Endodermal cell (in vitro differentiated cells): ENCODE measurements at places on chromosomes 4 and X. TPM values are rescaled to one million over a fixed set of nuclear protein-coding genes. Genes with fewer than 3 reads are reported as not detected.

DNA sequence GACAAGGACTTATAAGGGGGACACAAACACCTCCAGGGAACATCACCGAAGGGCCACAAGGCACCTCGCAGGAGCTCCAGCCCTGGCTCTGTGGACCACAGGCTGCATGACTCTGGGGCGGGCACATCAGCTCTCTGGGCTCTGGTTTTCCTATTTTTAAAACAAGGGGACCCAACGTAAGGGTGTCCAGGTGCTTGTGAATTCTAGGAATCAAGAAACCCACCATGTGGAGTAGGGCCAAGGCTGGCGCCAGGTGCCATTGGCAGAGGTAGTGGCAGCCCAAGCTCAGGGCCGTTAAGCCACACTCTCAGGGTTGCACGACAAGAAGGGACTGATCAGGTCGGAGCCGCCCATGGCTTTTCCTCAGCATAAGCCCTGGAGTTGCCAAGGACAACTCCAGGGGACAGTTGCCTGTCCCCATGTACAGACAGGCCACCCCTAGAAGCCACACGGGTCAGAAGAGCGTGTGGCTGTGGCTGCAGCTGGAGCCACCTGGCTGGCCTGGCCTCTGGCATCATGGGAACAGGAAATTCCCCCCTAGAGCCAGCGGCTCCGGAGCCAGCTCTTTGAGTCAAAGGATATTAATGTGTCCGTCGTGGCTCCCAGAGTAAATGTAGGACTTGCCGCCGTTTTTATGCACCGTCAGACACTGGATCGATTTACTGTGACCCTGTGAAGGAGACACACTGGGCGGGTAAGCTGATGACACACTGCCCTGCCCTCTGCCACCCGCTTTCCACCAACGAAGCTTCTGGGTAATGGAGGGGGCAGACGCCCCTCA is 32.5 kb downstream of the WDR1 start:
- DNase-seq = no peak

CXXC4 gene
- total RNA-seq = 6.9 to 13.2 TPM (median 12.4 TPM) in 3 replicates

- DNase-seq = no peak
These were observed 22.3 kb downstream of the GAK start for GRCh38 chr4:909821-910220.

- DNase-seq = peak; percentile 48
These were observed 103.7 kb downstream of the ADRA2C start for GRCh38 chr4:3869661-3870566.

DNA sequence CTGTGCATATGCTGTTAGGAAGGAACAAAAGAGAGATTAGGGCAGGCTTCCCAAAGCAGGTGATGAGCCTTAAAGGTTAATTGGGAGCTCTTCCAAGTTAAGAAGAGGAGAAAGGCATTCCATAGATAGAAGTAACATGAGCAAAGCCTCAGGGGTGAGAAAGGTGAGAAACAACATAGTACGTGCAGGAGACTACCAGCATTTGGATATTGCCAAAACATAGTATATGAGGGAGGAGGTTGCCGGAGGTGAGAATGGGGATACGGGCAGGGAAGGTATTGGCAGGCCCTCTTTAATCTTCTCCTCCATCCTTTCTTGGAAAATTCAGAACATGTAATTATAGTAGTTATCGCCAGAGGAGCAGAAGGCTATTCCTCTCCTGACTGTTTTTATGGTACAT is 96.1 kb upstream of the MBNL3 start:
- DNase-seq = no peak

DNA sequence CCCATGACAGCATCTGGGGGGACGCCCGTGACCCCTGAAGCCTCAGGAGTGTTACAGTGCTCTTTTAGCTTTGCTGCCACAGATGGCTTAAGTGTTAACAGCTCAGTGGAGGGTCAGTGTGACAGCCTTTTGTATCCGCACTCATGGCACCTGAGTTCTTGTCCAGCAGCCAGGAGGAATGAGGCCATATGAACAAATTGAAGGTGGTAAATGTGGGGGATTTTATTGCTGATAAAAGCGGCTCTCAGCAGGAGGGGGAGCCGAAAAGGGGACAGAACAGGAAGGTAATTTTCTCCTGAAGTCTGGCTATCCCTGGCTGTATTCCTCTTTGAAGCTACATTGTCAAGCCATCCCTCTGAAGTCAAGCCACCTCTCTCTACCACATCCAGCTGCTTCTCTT is 441.0 kb downstream of the RAPGEF2 start:
- no peak for DNase-seq

DNA sequence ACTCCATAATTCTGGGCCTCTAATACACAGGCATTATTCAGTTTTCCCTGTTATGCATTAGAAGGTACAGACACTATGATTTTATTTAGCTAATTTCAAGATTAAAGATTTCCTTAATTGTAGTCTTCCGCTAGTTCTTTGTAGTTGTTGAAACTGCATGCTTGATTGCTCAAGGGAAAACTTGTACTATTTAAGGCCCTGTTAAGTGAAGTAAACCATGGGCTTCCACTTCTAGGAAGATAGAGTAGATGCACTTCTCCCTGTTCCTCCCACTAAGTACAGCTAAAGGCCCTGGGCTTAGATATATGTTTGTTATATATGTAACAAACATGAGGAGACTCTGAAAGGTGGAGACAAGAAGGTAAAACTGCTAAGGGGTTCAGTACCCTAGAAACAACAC is 215.8 kb upstream of the LEF1 start:
- DNase-seq = no peak

GRCh38 chrX:37712458-37712857 is 26.9 kb downstream of the XK start:
- no peak for DNase-seq

GRCh38 chrX:19122641-19123009 is 357 bp upstream of the ADGRG2 start:
- DNase-seq = no peak

DNA sequence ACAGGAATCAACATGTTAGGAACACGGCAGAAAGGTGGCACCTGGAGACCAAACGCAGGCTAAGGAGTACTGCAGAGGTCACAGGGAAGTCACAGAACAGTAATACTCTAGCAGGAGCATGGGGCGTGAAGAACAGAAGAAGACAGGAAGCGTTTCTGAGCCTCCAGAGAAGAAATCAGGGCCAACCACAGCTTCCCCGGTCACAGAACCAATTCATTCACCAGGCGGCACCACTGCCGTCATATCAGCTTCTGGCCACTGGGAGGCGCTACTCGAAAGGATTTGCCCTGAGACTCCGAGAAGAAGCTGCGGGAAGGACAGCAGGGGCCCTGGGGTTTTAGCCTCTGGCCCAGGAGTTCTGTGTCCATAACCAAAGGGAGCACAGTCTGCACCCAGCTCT is 78.0 kb upstream of the DRD5 start:
- DNase-seq = peak; percentile 97

FGFR3 gene
- total RNA-seq = 104 and 125 TPM in 2 replicates

LONRF3 gene
- 0.75 to 3.8 TPM (median 3.1 TPM) in 3 replicates for total RNA-seq

ARL9 gene
- total RNA-seq = 0.20 and 0.23 TPM in 2 replicates

CSAG1 gene
- not detected in 3 replicates for total RNA-seq

DNA sequence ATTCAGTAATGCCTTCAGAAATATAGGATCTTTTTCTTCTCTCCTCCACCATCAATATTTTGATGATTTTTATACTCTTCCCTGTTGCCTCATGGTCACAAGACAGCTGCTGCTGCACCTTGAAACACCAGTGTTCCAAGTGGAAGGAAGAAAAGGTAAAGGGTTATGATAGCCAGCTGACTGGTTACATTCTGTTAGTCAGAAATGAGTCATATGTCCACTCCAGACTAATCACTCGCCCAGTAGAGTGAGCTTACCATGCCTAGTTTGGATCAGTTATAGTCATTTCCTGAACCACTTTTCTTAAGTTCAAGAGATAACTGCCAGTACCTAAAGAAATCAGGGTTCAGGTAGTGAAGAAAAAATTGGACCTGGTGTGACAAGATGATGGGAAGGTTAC is 532.3 kb upstream of the SMIM31 start:
- DNase-seq = no peak

DNA sequence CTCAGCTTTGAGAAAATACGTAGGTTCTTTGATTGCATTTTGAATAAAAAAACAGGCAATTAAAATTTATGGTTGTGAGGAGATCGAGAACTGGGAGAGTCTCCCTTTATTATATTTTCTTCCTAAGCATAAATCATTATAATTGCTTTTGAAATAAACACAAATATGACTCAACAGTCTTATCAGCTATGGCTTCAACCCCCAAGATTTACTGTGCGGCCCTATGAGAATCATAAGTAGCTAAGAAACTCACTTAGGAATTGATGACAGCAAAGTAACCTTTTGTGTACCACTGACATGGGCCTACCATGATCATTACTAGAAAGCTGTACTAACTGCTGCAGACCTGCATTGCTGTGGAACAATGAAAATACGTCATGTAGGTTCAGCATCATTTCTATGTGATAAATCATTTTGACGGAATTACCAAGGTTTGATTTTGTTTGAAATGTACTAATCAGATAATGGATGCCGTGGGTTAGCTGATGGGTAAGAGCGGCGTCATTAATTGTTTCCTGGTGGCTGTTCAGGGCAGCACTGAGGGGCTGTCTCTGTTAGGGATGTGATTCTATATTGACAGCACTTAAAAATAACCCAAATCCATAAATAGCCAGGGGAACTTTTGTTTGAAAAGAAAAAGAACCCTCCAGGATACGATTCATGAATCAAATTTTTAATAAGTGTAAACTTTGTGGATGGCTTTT is 51.5 kb upstream of the GPRIN3 start:
- no peak for DNase-seq

DNA sequence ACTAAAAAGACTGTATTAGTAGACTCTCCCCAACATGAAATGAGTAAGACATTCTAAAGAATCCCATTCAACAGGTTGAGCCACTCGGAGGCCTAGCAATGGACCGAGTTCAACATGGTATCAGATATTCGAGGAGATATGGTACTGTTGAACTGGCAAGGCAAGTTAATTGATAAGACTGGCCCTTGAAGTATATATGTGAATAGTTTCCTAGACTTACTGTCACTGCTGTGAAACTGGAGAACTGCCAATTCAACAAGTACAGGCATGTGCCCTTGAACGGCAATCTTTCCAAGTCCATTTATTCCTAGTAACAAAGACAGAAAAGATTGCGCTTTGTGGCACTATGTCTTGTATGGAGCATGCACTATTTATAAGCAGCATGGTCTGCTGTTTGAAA is 24.4 kb downstream of the FAT1 start:
- no peak for DNase-seq

- DNase-seq = no peak
These were observed 14.3 kb upstream of the TDO2 start for GRCh38 chr4:155889031-155889793.

DNA sequence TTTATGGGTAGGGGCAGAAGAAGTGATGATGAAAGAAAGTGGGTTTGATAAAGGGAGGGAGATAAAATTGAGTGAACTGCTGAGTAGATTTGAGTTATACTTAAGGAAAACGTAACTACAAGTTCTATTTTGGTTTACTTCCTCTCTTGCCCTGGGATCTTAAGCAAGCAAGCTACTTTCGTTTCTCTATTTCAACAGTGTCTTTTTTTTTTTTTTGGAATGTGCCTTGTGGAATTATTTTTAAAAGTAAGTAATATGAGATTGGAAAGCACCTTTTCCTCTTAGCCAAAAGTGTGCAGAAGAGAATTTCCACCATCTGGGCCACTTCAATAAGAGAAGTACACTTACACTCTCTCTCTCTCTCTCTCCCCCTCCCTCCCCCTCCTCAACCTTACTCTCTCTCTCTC is 16.0 kb upstream of the C4orf36 start:
- no peak for DNase-seq

CCNQ gene
- total RNA-seq = 9.3 to 18.6 TPM (median 17.1 TPM) in 3 replicates
